Cardiac muscle cell (in vitro differentiated cells and primary cell): ENCODE measurements at places on chromosomes 4 and X.

- H3K27ac ChIP-seq, result no peak overlapping the region
- H3K4me1 ChIP-seq, result no peaks in the 10 kb centered on the region
- DNase-seq, result no peak
- peaks cover 9% of the 10 kb centered on the region for H3K27me3 ChIP-seq
- H3K4me3 ChIP-seq, result no peak overlapping the region
Observed at GRCh38 chrX:43968359-43968781, 4.8 kb downstream of the NDP start.

DNA sequence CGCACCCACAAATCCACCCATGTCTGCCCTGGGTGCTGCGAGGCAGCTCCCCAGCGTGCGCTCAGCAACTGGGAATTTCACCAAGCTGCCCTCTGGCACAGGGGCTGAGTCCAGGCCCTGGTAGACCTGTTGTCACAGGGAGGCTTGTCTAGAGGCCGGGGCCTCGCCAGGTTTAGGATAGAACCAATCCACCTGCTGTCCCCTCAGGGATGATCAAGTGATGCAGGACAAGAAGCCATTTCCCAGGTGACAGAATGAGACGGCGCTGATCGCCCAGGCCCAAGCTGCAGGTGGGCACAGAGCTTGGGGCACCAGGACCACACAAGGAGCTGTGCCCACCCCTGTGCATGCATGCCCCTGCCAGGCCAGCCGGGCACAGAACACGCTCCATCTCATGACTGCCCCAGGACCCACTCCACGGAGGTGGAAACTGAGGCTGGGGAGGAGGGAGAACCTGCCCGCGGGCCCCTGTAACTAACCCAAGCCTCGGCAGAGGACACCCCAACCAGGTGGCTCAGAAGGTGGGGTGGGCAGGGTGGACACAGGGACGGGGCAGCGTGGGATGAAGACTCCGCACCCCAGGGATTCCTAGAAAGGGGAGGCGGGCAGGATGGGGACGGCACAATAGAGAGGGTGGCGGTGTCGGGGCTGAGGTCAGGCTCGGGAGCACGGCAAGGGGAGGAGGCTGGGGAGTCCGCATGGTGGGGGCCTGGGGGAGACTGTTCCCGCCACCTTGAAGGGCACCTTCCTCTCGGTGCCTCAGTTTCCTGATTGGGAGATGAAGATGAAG is 78.0 kb downstream of the ZFYVE28 start:
- H3K36me3 ChIP-seq, result no peaks in the 10 kb centered on the region
- H3K27me3 ChIP-seq, result peaks cover 6% of the 10 kb centered on the region
- H3K4me3 ChIP-seq, result no peak overlapping the region
- DNase-seq, result no peak
- H3K27ac ChIP-seq, result no peak overlapping the region

GRCh38 chrX:50747471-50747900 is 66.5 kb downstream of the SHROOM4 start:
- no peak overlapping the region for H3K27ac ChIP-seq
- DNase-seq, result peak; percentile 21
- no peak overlapping the region for H3K4me3 ChIP-seq
- no peaks in the 10 kb centered on the region for H3K36me3 ChIP-seq
- peaks cover 6% of the 10 kb centered on the region for H3K27me3 ChIP-seq

GRCh38 chr4:82043809-82044137 is 330.0 kb downstream of the HNRNPD start:
- H3K36me3 ChIP-seq, result no peaks in the 10 kb centered on the region
- peaks cover 5% of the 10 kb centered on the region for H3K4me1 ChIP-seq
- H3K27me3 ChIP-seq, result peaks cover 32% of the 10 kb centered on the region
- H3K27ac ChIP-seq, result no peak overlapping the region
